Thyroid gland (tissue), 4 donors: ENCODE measurements at places on chromosomes 2 and 18. TPM values are rescaled to one million over a fixed set of nuclear protein-coding genes. Genes with fewer than 3 reads are reported as not detected.

Gene NDC80
- total RNA-seq, result not detected

DNA sequence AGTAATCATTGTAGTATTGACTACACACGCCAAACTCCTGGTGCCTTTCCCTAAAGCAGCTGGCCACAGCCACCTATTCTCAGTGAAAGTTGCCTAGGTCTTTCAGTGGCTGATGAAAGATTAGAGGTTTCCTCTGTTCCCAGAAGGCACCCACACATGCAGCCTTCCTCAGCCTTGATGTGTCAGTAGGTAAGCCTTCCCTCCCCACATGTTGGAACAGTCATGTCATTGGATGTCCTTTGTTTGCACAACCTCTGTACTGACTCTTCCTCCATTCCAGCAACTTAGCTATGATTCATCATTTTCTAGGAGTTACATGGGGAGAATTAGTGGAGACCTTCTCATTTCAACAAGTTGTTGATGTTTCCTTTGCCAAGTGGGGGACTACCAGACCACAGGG lies 630.8 kb upstream of the SLC39A10 start:
- H3K36me3 ChIP-seq, result no peaks in the 10 kb centered on the region
- no peaks in the 10 kb centered on the region for H3K27me3 ChIP-seq
- H3K4me3 ChIP-seq, result no peak overlapping the region
- H3K27ac ChIP-seq, result no peak overlapping the region
- no peaks in the 10 kb centered on the region for H3K4me1 ChIP-seq

GRCh38 chr18:78911751-78912283 lies 67.8 kb upstream of the SALL3 start:
- H3K27ac ChIP-seq, result no peak overlapping the region
- H3K4me3 ChIP-seq, result no peak overlapping the region
- no peaks in the 10 kb centered on the region for H3K4me1 ChIP-seq
- no peaks in the 10 kb centered on the region for H3K36me3 ChIP-seq
- DNase-seq, result no peak

Gene DNAH6
- 9.3 TPM for total RNA-seq

GRCh38 chr2:233461481-233461891 lies 105.1 kb downstream of the USP40 start:
- no peaks in the 10 kb centered on the region for H3K27me3 ChIP-seq
- H3K27ac ChIP-seq, result no peak overlapping the region
- no peak overlapping the region for H3K4me3 ChIP-seq
- H3K36me3 ChIP-seq, result peaks cover 62% of the 10 kb centered on the region
- no peak for DNase-seq

DNA sequence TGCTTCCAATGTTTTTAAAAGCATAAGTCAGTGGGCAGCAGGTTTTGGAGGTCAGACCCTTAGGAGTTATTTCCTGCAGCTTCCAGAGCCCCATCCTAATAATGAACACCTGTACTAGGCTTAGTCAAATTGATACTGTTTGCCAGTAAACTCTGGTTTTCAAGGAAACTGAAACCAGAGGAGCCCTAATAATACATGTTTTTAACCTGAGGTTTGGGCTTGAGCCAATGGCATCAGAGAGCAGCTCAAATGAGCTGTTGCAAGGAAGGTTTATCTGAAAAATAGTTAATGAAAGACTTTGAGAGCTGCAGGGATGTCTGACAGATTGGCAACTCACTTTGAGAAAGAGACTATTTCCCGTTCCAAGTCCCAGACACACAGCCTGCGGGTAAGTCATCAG lies 54.6 kb downstream of the DCC start:
- no peak overlapping the region for H3K27ac ChIP-seq
- no peak for DNase-seq
- no peaks in the 10 kb centered on the region for H3K27me3 ChIP-seq
- no peak overlapping the region for H3K4me3 ChIP-seq

Gene SP3
- 166 TPM for total RNA-seq

GRCh38 chr18:73087282-73087977 lies 219.6 kb upstream of the NETO1 start:
- H3K4me1 ChIP-seq, result no peaks in the 10 kb centered on the region
- no peak overlapping the region for H3K27ac ChIP-seq
- no peak for DNase-seq
- H3K27me3 ChIP-seq, result no peaks in the 10 kb centered on the region
- H3K36me3 ChIP-seq, result no peaks in the 10 kb centered on the region
- no peak overlapping the region for H3K4me3 ChIP-seq

Gene DLX2
- total RNA-seq, result 0.25 TPM

DNA sequence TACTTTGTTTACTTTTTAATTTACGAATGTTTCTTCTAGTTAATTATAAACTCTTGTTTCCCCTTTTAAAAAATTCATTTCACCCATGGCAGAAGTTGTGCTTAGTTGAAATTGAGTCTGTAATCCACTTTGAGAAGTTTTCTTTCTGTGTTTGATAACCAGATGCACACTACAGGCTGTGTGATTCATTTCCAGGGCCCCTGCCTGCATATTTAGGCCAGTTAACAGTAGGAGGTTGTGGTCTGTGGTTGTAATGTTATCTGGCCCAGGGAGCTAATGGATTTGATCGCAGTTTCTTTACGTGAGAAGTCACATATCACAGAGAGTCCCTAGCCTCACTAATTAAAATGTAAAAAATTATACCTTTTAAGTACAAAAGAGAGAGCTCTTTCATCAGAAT lies 3.3 kb downstream of the CDH7 start:
- no peak for DNase-seq
- H3K4me1 ChIP-seq, result no peaks in the 10 kb centered on the region
- no peaks in the 10 kb centered on the region for H3K36me3 ChIP-seq
- no peak overlapping the region for H3K4me3 ChIP-seq
- H3K27me3 ChIP-seq, result no peaks in the 10 kb centered on the region

Gene SCG2
- 5.2 TPM for total RNA-seq

DNA sequence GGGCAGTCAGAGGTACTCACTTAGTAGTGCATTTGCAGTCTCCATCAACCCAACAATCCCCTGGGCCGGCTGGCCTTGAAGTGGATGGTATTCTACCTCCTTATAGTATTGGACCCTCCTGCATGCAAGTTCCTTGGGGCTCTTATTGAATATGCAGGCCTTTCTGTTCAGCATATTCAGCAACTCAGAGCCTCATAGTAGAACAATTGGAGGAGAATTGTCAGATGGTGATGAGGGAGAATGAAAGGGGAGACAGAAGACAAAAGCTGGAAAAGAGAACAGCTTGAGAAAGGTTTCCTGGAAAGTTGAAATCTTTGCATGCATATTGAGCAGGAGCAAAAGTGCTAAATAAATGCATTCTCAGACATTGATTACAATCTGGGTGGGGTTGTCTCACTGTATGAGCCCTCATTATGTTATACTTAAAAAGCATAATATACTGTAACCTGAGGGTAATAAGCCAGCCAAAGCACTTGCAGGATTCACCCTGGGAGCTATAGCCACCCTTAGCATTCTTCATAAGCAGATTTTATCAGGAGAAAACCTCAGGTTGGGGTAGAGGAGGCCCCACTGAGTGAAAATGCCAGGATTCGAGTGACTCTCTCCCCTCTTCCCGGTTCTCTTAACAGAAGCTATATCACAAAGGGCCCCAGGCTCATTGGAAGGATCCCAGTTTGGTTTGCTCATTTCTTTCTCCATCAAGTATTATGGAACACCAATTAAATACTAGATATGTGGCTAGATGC lies 178.1 kb downstream of the MSH2 start:
- DNase-seq, result no peak
- no peak overlapping the region for H3K4me3 ChIP-seq
- H3K27me3 ChIP-seq, result no peaks in the 10 kb centered on the region
- no peaks in the 10 kb centered on the region for H3K36me3 ChIP-seq
- H3K4me1 ChIP-seq, result no peaks in the 10 kb centered on the region
